ENCODE measurements at places on chromosomes 6 and 20.
A peak's percentile ranks its signal among the peaks of the same experiment; 100 is the strongest.

GRCh38 chr6:56804996-56805395 lies 149.9 kb upstream of the BEND6 start:
- no peak for DNase-seq

- no peak for DNase-seq
These were observed 13.1 kb downstream of the ZNF341 start for GRCh38 chr20:33744773-33745385.

DNA sequence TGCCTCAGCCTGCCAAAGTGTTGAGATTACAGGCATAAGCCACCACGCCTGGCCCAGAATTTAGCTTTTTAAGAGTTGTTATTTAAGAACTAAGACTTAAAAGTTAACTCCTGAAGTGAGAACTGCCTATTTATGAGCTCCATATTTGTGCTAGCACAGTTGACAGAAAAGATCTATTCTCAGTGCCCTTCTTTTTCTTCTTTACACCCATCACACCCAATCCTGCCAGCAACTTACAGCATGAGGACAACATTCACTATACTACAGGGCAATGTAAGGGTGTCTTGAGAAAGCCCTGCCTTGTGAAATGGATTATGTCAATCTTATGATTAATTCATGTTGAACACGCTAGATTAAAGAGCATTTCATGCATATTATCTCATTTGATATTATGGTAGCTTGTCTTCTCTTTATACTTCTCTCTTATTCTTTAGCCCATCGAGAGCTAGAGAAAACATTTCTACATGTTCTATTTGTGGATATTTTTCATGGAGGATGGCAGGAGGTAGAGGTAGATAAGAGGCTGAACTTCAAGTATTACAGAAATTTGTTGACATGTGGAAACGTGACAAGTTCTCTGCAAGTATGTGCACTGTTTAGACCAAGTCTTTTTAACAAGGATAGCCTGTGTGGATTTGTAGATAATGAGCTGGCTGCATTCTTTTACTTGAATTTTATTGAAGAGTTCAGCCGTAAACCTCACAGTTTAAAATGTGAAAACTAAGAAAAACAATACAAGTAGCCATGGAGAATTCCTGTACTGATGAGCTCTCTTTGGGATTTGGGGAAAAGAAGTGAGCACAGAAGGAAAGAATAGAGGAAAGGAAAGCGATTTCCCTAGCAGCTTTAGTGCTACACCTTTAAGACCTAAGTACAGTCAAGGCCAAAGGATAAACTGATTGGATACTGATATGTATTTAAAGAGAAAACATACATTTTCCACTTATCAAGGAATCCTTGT lies 212.2 kb downstream of the ARHGAP18 start:
- no peak for DNase-seq

- DNase-seq = no peak
These were observed 103.5 kb upstream of the HIVEP1 start for GRCh38 chr6:11908436-11909105.

- DNase-seq = no peak
These were observed 5.0 kb downstream of the LEMD2 start for GRCh38 chr6:33783781-33784520.

GRCh38 chr6:150987855-150988464 lies 122.5 kb downstream of the MTHFD1L start:
- no peak for DNase-seq

- no peak for DNase-seq
These were observed 42.0 kb downstream of the IRAK1BP1 start for GRCh38 chr6:78909391-78909790.

GRCh38 chr6:167416676-167417430 lies 92.0 kb downstream of the TTLL2 start:
- DNase-seq = no peak

DNA sequence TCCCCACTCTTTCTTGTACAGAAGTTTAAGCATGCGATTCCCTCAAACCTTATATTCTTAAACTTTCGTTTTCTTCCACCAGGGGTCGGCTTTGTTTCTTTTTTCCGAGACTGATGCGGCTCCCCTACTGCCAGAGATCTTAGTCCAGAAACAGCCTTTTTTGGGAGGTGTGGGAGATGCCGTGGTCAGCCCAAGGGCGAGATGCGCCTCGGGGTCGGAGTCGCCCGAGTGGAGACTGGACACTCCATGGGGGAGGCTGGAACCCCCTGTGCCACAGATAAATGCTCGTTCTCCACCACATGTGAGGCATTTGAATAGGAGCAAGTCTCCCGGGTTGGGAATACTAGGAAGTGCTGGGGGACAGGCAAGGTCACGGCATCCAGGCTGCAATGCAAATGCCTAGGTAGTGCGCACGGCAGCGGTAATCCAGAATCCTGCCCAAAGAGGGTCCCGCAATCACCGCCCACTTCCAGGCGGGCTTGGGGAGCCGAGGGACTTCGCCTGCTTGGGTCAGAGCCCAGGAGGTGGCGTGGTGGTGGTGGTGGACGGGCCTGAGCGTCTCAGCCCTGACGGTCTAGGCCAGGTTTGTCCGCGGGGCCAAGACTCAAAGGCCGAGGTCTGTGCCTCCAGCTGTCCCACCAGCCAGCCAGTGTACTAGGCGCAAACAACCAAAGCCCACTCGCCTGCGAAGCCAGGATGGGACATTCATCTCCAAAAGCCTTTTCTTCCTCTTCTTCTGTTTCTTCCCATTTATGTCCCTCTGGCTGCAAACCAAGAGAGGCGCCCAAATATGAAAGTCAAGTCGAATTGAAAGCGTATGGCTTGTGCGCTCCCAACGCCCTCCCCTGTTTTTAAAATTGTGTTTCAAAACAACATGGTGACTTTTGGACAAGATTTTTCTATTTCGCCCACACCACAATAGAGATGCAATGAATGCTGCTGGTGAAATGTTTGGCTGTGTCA lies 39.3 kb upstream of the OSTM1 start:
- DNase-seq = peak; percentile 38

DNA sequence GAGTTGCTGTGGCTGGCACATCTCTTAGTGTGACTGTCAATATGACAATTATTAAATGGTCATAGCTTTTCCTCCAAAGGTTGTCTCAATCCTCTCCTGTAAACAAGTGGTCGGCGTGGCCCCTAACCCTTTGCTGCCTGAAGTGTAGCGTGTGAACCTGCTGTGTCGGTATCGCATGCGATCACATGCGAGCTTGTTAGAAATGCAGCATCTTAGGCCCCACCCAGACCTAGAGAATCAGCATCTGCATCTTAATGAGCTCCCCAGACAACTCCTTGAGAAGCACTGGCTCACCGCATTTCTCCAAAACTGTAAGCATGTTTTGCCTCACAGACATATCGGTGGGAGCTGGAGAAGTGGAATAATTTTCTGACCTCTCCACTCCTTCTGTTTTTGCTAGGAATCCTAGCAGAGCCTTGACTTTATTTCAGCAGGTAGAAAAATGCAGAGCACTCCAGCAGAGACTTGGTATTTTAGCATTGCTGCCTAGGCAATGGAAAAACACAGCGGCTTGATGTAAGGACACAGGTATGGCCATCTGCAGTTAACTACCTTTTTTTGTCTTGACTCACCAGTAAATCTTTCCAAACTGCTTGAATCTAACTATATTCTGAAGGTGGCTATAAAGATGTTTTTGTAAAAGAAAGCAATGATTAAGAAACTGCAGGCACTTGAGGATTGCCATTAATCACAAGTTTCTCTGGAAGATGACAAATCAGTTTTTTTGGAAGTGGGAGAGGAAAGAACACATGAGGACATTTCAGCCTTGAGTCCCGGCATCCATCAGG lies 67.6 kb downstream of the PSMG4 start:
- no peak for DNase-seq

- no peak for DNase-seq
These were observed 115.3 kb upstream of the EDN1 start for GRCh38 chr6:12174878-12175277.

DNA sequence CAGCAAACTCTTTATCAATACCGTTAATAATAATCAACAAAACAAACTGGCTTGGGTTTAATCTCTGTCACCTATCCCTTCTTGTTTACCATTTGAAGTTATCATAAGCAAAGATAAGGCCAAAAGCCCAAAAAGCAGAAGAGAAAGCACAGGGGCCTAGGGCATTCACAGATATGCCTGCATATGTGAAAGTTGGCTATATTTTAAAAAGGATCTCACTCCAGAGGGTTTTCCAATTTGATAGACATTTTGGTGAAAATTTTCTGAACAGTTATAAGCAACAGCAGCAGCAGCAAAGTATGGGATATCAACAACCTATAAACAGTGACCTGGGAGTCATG lies 101.1 kb downstream of the ATXN1 start:
- no peak for DNase-seq

DNA sequence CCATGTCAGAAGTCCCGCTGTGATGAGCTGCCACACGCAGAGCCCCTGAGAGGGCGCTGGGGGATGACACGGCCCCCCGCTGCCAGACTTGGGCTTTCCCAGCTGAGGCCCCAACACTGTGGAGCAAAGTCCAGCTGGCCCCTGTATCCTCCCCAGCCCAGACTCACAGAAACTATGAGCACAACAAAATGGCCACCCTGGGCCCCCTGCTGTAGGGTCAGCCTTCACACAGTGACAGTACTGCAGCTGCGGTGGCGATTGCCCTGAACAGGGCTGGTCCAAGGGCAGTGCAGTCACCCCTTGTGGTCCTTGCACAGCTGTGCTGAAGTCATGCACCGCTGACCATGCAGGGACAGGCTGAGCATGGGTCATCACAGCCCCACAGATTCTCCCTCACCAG lies 78.2 kb upstream of the CST7 start:
- no peak for DNase-seq

GRCh38 chr6:100892693-100893092 lies 11.6 kb upstream of the ASCC3 start:
- no peak for DNase-seq

- DNase-seq = no peak
These were observed 324.8 kb downstream of the QKI start for GRCh38 chr6:163739408-163739725.

DNA sequence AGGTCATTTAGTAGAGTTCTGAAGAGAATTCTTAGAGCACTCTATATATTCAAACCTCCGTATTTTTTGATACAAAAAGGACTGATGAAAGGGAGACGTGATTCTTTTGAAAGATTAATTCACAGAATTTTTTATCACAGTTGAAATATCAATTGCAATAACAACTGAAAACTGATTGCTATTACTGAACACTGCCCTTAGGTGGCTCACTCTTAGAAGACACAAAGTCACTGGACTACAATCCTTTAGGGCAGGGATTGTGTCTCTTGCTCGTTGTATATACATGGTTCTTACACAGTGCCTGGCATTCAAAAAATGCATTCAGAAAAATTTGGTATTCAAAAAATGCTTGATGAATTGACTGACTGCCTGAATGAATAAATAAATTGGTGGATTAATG lies 17.1 kb upstream of the CALHM6 start:
- DNase-seq = no peak

GRCh38 chr6:145669627-145670034 lies 65.7 kb downstream of the EPM2A start:
- DNase-seq = no peak

- no peak for DNase-seq
These were observed 96.6 kb downstream of the SULF2 start for GRCh38 chr20:47688385-47689381.

DNA sequence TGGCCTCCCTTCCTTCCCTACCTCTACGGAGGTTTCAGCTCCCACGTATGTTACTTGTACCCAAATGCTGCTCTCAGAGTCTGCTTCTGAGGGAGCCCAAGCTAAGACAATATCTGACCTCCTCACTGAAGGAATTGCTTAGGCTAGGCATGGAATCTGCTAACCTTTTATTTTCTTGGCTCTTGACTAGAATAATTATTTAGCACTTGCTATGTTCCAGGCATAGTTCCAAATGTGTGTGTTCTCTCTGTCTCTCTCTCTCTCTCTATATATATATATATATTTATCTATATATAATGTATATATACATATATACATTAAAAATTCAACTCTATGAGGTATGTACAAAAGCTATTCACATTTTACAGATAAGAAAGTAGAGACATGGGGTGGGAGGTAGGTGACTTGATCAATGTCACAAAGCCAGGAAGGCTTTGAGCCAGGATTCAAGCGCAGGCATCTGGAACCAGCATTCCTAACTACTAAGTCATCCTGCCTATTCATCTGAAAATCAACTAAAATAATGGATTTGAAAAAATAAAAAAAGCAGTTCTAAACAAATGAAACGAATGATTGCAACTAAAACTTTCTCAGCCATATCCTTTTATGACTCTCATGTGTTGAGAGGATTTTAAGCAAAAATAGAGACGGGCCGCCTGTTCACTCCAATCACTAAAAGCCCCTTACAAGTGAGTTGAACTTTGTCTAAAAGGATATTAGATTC lies 189.7 kb upstream of the JAG1 start:
- DNase-seq = no peak

DNA sequence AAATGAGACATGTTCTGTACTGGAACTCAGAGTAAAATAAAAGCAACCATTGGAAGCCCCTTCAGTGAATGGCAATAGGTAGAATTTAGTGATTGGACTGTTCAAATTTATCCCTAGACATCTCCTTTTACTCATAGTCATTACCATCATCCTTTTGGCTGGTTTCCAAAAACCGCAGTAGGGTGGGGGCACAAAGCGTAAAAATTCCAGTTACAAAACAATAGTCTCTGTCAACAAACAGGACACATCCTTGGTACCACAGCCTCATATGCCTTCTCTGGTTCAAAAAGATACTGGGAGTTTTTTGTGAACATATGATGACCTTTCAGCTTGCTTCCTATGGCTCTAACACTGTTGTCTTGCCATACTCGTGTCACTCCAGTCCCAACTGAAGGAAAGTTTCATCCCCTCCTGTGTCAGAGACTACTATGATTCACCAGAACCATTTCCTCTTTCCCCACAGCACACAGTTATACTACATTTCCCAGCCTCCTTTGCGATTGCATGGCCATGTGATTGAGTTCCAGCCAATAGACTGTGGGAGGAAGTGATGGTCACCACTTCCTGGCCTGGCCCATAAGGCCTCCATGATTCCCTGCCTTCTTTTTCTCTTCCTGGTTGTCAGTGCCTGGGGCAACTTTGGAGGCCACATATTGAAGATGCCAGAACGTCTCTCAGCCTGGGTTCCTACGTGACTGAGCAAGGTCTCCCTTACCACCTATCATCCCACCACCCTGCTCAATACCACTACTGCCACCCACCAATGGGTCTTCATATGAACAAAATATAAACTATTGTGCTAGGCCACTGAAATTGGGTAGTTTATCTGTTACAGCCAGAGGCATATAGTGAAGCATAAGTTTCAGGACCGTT lies 162.4 kb downstream of the ID4 start:
- DNase-seq = peak; percentile 48

DNA sequence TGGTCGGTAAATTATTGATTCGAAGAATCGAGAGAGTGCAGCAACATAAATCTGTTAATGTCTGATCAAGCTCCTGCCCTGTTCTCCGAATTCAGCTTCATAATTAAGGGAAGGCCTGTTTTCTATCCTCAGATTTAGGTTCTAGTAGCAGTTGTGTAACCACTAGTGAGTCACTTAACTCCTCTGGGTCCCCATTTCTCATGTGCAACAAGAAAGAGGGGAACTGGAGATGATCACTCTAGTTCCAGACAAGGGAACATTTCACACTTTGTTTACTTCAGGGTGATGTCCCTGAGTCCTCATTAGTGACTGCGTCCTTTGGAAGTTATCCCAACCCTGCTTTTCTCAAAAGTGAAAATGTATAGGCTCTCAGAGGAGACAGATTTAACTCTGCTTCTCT lies 68.1 kb upstream of the RNF146 start:
- DNase-seq = no peak

GRCh38 chr6:21137700-21138335 lies 455.7 kb upstream of the SOX4 start:
- DNase-seq = no peak
